LNCaP clone FGC (cell line): ENCODE measurements at places on chromosomes 4 and X.

DNA sequence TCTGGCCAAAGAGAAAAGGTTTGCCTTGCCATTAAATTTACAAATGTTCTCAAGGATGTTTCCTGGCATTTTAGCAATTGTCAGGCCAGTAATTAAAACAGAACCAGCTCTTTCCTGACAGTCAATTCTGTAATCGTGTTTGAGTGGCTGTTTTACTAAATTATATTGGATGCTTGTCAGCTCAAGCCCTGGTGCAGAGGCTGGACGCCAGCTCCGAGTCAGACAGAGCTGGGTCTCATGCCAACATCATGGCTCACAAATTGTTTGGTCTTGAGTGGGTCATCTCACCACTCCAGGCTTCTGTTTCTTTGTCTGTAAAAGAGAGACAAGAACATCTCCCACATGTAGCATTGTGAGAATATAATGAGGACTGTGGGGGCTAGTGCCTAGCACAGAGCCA is 190.3 kb upstream of the PSAPL1 start:
- DNase-seq: no peak

GRCh38 chr4:84366907-84367306 is 132.2 kb downstream of the NKX6-1 start:
- DNase-seq: no peak

DNA sequence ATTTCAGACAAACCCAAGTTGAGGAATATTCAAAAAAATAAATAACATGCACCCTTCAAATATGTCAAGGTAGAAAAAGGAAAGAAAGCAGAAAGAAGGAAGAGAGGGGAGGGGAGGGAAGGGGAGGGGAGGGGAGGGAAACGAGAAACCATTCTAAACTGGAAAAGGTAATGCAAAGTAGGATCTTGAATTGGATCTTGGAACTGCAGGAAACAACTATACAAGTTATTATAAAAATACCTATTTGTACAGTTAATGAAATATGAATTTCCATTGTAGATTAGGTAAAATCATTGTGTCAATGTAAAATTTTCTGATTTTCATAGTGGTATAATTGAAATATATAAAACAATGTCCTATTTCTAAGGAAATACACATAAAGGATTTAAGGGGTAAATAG is 668.4 kb downstream of the FAT4 start:
- DNase-seq: no peak

GRCh38 chrX:10041383-10041782 is 74.2 kb downstream of the CLDN34 start:
- DNase-seq: no peak

DNA sequence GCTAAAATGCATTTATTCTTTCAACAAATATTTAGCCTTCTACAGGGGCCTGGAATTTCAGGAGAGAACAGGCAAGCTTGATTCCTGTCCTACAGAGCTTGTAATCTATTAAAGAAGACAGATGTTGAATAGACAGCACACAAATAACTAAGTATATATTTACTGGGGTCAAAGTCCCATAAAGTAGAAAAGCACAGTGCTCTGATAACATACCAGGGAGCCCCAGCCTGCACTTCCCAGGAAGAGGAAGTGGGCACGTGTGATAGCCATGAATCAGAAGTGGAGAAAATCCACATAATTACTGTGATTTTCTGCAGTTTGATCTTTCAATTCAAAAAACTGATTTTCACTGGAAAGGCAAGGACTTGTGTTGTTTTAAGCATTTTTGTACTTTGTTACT is 129.1 kb downstream of the EGF start:
- no peak for DNase-seq

- DNase-seq: no peak
These were observed 77.5 kb upstream of the ENPP6 start for GRCh38 chr4:184295206-184295605.

DNA sequence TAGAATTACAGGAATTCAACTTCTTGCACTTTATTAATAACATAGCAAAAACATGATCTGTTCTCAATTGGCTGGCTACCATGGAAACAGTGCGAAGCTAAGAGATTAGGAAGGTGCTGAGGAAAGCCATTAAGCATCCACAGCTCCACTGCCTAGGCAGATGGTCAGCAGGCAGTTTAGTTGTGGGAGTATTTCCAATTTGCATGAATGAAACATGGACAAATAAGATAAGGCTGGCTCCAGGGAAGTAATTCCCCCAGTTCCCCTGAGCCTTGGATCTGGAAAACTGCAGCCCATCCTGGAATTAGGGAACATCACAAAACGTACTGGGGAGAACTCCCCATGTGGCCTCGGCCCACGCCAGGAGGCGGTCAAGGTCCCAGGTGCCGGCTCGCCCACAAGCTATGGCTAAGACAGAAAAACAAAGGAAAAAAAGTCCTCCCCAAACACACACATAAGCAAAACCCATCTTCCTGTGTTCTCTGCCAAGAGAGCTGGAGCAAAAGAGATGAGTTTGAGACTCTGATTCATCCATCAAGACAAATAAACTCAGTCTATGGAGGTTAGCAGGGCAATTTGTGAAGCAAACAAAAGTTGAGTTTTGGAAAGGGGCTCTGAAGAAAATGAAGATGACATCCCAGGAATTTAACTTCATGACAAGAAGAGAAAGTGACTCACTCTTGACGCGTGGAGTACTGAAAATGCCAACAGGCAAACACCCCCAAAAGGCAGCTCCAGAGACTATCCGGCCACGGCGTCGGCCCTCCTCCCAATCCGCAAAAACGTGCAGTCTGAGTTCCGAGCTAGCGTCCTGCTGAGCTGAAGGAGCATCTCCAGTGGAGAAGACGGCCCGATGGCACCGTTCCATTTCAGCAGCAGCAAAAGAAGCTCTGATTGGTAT is 45.1 kb downstream of the IGFBP7 start:
- no peak for DNase-seq

- no peak for DNase-seq
These were observed 133.3 kb downstream of the COL25A1 start for GRCh38 chr4:109169170-109169569.

DNA sequence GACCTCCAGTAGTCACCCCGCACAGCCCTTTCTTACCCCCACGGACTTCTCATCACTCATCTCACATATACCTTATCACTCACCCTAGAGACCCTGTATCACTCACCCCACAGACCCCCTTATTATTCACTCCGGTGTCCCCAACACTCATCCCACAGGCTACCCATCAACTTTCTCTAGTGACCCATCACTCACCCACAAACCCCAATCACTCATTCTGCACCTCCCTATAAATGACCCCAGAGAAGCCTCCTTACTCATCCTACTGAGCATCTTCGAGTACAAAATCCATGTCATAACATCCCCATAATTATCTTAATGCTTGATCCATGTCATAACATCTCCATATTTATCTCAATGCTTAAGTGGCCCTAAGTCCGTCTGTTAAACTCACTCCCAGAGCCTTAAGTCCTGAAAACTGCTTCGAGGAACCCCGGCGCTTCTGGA is 934 bp downstream of the ZNF41 start:
- no peak for DNase-seq

- no peak for DNase-seq
These were observed 203.6 kb downstream of the ARHGEF9 start for GRCh38 chrX:63581398-63581797.

GRCh38 chrX:154039577-154039976 is 19.9 kb upstream of the IRAK1 start:
- DNase-seq: no peak

DNA sequence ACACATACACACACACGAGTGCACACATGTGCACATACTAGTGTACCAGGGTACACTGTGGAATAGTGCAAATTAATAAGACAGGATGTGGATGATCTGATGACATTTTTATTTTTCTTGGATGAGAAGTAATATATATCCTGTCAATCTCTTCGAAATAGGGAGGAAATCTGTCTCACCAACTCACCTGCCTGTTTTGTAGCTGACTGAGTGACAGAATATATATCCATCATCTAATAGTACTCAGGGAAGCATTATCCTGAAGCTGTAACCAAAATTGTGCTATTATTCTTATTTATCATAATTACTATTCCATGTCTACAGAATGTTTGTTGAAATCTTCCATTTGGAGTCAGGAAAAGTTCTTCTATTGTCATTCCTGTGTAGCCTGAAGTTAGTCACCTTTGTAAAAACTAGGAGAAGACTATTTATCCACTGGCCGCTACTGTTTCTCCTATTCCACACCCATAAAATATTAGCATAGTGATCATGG is 888.0 kb downstream of the TRAM1L1 start:
- no peak for DNase-seq

GRCh38 chrX:21666252-21666651 is 8.1 kb upstream of the KLHL34 start:
- DNase-seq: no peak

DNA sequence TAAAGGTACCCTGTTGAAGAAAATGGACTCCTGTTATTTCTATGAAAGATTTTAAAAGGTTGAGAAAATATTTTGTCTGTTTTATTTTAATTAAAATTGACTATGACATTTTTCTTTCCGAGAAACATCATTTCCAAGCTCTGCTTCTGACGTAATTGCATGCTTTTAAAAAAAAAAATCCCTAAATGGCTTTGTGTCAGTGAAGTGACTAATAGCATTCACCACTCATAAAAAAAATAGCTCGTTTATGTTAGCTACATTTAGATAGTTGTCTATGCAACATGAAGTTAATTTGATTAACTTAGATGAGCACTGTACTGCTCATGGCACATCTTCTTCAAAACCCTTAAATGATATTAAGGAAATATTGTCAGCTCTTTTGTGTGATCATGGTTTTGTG is 105.1 kb upstream of the KLHL13 start:
- DNase-seq: no peak

- DNase-seq: no peak
These were observed 592.0 kb upstream of the GALNTL6 start for GRCh38 chr4:171221181-171221580.

- DNase-seq: no peak
These were observed 101.5 kb upstream of the UGT8 start for GRCh38 chr4:114497116-114497515.

- DNase-seq: no peak
These were observed 1544.1 kb upstream of the ADGRL3 start for GRCh38 chr4:59655996-59656395.

GRCh38 chr4:120557372-120557771 is 365.2 kb downstream of the PRDM5 start:
- DNase-seq: no peak

DNA sequence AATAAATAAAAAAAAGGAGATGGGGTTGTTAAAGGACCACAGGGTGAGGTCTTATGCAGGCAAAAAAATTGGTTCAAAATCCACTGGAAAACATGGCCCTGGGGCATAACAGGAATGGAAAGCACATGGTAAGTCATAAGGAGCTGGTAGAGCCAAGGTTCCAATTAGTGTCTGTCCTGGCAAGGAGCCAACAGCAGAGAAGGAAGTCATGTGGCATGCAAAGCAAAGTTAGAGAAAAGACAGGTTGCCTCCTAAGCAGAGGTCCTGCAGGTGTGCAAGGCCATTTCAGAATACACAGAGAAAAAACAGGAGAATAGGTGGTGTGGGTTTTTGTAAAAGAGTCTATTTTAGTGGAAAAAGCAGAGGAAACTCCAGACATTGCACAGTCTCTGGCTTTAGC is 1881.7 kb downstream of the ARAP2 start:
- no peak for DNase-seq

DNA sequence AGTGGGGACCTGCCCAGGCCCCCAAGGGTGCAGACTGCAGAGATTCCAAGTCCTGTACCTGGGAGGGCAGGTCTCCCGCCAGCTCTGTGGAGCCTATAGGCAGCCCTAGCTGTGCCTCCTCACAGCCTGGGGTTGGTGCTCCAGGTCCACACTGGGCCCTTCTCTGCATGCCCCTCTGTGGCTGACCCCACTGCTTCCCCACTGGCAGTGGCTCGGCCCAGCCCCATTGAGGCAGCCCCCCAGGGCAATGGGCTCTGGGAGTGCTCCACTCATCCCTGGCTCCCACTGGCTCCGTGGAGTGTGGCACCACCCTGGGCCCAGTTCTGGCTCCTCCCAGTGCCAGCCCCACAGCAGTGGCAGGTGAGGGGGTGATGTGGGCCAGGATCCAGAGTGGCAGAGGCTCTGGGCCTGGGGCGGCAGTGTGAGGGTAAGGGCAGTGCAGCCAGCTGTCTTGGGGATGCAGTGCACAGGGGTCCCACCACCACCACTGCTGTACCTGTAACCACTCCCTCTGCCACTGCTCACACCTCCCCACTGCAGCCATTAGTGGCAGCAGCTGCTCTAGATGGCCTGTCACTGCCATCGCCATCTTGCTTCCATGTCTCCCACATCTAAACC is 312.2 kb downstream of the GPM6A start:
- DNase-seq: no peak

- DNase-seq: no peak
These were observed 212.7 kb downstream of the SHOX start for GRCh38 chrX:843306-843705.

DNA sequence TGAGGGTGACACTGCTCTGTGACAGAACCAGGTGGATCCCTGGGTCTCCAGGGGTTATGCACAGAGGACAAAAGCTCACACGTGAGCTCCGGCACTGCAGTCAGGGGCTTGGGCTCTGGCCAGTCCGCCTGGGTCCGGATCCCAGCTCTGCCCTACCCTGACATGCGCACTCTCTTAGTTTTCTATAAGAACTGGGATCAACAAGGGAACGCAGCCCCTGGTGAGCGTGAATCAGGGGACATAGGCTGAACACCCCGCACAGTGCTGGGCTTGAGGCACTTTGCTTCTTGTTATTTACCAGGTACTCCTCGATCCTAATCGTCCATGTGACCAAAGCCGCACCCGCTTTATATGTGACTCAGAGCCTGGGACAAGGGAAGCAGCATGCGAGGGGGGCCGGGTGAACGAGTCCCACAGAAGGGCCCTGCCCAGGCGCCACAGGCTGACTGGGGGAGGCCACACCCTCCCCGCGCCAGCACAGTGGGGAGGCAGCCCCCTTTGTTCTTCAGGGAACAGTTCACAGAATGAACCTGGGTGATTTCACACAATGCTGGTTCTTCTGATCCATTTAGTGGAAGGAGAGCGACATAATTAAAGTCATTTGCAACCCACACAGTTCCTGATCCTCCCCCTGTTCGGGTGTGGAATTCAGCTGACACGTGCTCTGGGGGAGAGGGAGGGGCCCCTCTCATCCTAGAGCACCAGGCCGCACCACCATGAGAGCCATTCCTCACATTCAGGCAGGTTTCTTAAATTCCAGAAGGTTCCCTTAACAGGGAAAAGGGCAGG is 55.5 kb downstream of the WFS1 start:
- no peak for DNase-seq

- no peak for DNase-seq
These were observed 43.3 kb upstream of the ADAM29 start for GRCh38 chr4:174874898-174875297.

- DNase-seq: peak; percentile 13
These were observed 227.0 kb downstream of the DKK2 start for GRCh38 chr4:106809076-106809475.

- DNase-seq: no peak
These were observed 10.4 kb upstream of the MSX1 start for GRCh38 chr4:4849106-4849505.

DNA sequence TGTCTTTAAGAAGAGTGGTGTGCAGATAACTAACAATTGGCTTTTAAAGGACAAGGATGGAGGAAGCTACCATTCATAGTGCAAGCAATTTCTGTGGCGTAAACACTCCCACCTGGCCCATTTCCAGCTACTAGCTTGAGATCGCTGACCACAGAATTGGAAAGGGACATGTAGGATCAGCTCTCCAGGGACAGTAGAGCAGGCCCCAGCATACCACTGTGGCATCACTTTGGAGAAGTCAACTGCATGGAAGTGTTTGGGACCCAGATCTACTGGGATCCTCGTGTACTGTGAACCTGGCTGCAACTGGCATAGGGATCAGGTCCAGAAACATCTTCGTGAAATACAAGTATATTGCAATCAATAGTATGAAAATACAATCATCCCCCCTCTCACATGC is 515.0 kb downstream of the INPP4B start:
- no peak for DNase-seq

- no peak for DNase-seq
These were observed 336.6 kb upstream of the MAD2L1 start for GRCh38 chr4:120403296-120403695.

- peak; percentile 15 for DNase-seq
These were observed 37.4 kb downstream of the DAPP1 start for GRCh38 chr4:99853999-99854398.
